Dorsolateral prefrontal cortex (tissue), 122 donors: ENCODE measurements at places on chromosomes 12 and 14. TPM values are rescaled to one million over a fixed set of nuclear protein-coding genes. Genes with fewer than 3 reads are reported as not detected.

DNA sequence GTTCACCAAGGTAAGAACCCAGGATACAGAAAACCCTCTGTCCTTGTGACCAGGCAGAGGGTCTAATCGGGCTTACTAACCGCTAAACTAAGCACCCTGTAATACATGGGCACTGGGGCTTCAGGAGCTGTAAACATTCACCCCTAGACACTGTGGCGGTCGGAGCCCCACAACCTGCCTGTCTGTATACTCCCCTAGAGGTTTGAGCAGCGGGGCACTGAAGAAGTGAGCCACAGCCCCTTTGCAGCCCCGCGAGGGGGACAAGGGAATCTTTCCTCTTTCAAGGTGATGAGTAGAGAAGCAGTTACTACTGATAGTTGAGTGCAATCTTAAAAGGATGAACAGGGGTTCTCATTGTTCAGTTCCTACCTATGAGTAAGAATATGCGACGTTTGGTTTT lies 397.2 kb downstream of the AEBP2 start:
- no peak for DNase-seq

DNA sequence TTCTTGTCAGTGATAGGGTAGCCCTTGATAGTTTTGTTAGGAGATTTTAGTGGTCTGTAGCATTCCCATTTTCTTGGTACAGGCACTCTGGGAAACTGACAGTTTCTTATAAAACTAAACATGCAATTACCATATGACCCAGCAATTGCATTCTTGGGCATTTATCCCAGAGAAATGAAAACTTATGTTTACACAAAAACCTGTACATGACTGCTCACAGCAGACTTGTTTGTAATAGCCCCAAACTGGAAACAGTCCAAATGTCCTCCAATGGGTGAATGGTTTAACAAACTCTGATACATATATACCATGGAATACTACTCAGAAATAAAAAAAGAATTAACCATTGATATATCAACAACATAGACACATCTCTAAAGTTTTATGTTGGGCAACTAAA lies 75.5 kb downstream of the BORCS5 start:
- DNase-seq: no peak

DNA sequence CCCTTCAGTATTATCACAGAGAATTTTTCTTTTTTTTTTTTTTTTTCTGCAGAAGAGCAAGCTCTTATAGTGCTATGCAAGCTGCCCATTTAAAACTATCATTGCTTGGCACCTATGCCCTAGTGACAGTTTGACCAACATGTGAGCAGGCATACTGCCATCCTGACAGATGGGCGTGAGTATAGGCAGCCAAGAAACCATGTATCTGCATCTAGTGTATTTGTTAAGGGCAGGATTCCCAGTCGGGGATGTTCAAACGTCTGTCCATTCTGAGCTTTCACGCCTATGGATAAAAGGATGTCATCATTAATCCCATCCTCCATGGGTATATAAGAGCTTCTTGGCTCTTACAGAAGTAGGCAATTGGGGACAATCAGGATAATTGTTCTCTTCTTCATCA lies 8.8 kb downstream of the VRK1 start:
- DNase-seq: no peak

DNA sequence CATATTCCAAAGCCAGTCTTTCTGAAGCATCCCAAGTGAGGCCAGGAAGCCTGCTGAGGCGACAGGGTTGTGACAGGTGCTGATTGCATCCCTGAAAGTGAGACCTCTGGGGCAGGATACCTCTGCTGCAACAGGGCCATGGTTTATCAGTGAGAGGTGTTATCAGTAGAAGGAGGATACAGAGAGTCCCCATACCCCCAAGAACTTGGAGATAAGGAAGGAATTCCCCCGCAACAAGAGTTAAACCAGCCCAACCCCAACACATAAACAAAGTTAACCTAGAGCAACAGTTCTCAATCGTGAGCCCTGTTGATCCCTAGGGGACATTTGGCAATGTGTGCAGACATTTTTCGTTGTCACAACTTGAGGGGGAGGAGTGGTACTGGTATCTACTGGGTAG lies 233.1 kb upstream of the NOS1 start:
- no peak for DNase-seq

LRP1-AS gene
- not detected for total RNA-seq

- no peak for DNase-seq
These were observed 73.5 kb upstream of the OR10AD1 start for GRCh38 chr12:48276621-48277020.

GUCY2C gene
- not detected for total RNA-seq

DNA sequence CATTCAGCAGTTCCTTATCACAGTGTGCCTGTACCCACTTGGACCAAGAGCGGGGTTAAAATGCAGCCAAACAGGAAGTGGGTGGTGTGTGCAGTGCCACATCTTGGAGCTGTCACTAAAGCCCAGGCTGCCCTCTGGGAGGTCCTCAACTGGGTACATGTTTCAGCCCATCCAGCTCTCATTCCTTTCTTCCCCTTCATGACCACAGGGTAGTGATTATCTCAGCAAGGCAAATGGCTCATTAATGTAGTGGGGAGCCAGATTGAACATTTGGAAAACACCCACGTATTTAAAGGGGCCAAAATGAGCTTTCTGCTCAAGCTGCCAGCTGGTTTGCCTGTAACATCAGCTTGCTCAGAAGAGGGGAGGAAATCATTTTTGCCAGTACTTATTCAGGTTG lies 210.8 kb upstream of the BTG1 start:
- no peak for DNase-seq

DNA sequence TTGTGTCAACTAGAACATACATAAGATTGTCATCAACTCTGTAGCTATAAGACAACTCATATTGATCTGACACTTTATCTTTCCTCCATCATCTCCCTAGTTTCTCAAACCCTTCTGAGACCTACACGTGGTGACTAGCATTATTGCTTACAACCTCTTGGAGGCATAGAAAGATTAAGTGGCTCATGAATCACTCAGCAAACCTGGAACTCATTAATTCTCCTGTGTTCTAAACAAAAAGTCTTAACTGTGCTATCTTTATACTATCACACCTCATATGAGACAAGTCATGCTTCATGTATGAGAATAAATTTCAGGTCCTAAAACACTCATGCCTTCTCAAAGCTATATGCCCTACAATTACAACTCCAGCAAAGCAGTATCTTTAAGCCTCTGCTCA lies 408.6 kb upstream of the SYT1 start:
- DNase-seq: no peak

E2F7 gene
- 0.26 TPM for total RNA-seq
